HFF-Myc (cell line): ENCODE measurements at places on chromosomes 1 and 21.

DNA sequence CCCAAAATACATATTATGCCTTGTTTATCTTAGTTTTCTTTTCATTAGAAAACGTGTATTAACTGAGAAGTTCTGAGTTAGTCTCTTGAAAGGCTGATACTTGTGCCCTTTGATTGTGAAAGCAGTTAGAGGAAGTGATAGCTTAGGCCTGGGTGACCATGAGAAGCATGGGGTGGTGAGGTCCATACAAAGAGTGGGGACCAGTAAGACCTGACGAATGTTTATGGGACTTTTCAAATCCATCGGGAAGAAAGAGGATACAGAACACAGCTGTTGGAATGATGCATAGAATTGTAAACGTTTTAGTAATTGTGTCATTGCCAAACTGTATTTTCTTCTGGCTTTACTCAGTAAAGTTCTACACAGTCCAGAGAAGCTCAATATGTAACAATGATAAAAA, 259.8 kb downstream of the LMO4 start:
- no peak for DNase-seq

DNA sequence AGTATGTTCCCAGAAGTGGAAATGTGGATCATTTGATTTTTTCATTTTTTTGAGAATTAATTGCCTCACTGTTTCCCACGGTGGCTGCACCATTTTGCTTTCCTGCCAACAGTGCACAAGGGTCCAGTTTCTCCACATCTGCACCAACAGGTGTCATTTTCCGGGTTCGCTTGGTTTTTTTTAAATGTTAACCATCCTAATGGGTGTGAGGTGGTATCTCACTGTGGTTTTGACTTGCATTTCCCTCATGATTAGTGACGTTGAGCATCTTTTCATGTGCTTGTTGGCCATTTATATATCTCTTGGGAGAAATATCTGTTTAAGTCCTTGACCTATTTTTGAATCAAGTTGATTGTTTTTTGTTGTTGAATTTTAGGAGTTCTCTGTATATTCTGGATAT, 3.0 kb downstream of the COL6A2 start:
- DNase-seq = no peak

- no peak for DNase-seq
Observed at GRCh38 chr1:226388131-226388530, 19.8 kb downstream of the PARP1 start.

DNA sequence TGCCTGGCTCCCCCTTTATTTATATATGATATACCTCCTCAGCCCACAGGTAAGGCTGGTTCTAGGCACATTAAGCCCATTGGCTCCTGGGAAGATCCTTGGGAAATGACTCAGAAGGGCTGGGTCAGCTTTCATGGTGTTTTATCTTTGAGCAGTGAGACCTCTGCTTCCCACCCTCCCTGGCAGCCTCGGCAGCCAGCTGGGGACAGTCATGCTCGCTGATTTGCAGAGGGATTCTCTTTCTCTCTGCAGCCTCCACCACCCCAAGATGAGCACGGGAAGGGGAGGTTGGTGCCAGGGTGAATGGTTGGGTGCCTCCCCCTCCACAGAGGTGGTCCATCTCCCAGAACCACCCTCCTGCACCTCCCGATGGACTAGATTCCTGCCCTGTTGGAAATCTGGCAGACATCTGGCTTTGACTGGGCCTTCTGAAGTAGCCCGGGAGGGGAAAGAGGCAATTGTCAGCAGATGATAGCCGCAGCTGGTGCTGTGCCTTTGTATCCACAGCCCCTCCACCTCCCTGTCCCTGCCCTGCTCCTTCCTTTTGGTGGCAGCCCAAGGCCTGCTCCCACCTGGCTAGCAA, 24.6 kb downstream of the IER5 start:
- no peak for DNase-seq

- no peak for DNase-seq
Observed at GRCh38 chr1:103058391-103058790, 49.9 kb downstream of the COL11A1 start.

DNA sequence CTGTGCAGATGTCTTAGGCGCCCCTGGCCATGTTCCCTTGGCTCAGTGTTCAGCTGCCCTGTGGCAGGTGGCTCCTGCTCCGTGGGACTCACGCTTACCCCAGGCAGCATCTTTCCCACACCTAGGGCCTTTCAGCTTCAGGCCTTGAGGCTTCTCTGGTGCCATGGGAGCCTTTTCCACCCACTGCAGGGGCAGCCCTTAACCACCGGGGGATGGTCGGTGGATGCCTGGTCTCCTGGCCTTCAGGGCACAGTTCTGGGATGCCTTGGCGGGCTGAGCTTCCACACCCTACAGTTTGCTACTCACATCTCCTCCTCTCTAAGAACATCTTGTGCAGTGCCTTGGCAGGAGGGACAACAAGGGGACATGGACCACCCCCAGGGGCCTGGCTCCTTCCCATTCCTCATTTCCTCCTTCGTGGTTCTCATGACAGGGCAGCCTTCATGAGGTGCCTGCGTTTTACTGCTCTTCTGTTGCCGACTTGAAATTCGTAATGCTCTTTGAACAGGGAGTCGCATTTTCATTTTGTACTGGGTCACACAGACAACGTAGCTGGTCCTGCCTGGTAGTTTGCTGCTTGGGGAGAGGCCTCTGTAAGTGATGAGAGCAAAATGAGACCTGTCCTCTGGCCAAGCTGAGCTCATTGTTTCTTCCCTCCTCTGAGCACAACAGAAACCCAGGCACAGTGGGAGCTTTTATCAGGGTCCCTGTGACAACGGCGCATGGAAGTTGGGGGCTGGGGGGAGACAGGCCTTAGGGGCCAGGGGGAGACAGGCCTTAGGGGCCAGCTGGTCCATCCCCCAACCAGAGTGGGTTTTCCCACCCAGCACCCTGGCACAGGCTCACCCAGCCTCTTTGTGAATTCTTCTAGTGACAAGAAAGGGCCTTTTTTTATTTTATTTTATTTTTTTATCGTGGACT, 62.0 kb upstream of the NEK2 start:
- DNase-seq = no peak

DNA sequence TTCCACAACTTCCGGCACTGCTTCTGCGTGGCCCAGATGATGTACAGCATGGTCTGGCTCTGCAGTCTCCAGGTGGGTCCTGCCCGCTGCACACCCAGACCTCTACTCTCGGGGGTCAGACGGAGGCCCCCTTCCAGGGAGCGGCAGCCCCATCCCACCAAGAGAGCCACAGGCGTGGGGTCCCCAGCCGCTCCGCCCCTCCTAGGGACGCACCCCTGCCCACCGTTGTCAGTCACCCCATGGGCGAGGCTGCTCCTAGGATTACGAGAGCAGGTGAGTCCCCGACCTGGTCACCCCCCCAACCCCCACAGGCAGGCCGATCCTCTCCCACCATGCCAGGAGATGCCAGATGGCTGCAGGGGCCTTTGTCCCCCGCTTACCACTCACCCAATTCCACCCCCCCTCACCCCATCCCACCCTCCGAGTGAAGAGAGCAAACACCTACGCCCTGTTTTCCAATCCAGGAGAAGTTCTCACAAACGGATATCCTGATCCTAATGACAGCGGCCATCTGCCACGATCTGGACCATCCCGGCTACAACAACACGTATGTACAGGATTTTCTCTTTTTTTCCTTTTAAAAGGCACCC, 107.0 kb downstream of the PDE9A start:
- no peak for DNase-seq

DNA sequence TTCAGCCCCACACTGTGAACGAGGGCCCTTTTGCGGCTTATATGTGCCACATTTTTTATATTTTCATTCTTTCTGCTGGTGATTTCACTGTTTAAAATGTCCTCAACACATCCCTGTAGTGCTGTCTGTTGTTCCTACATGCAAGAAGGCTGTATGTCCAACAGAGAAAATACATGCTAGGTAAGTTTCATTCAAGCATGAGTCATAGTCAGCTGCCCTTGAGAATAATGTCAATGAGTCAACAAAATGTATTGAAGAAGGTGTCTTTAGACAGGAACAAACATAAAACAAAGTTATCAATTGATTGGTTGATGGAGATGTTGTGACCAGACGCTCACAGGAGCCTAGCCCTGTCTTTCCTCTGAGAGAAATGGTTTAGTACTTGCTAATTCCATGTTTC, 553.4 kb downstream of the PLPP3 start:
- no peak for DNase-seq

- DNase-seq = no peak
Observed at GRCh38 chr1:22262583-22262982, 119.7 kb upstream of the WNT4 start.

GRCh38 chr21:41973427-41973831, 19.6 kb upstream of the C2CD2 start:
- DNase-seq = no peak

DNA sequence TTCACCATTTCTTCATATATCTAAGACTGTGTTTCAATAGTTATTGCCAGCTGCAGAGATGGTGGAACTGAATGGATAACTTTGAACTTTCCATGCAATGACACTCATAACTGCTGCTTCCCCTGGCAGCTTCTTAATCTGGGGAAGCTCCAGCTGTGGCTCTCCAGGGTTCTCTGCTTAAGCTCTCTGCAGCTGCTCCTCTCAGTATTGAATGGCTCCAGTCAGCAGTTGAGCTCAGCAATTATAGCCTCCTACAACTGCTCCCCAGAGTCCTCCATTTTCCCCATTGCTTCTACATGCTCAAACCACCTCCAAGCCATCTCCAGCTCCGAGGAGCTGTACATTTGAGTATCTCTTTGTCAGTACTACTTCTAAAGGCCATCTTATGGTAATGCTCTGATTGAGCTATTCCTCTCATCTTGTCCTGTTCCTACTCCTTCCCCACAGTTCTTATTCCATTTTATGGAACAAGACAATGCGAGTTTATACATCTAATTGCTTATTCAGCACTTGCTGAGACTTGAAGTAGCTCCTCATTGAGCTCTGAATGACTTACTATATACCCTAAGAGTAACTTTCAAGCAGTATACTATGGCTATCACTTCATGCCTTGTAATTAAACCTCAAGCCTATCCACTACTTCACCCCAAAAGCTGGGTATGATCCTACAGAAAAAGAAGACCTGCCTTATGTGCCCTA, 362.4 kb downstream of the NEGR1 start:
- DNase-seq = no peak

DNA sequence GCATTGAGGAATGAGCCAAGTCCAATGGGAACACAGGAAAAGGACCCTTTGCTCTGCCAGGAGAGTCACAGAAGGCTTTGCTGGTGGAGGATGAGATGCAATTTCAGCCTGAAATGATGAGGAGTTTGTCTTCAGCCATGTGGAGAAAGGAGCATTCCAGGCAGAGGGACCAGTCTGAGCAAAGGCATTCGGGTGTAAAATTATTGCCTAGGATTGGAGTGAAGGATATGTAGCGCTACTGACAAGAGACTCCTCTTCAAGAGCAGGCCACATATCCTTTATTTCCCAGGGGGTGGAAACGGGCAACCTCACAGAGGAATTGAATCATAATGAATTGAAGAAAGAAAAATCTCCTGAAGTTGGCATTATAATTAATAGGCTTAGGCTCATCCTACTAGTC, 1.1 kb upstream of the CSF1 start:
- no peak for DNase-seq

DNA sequence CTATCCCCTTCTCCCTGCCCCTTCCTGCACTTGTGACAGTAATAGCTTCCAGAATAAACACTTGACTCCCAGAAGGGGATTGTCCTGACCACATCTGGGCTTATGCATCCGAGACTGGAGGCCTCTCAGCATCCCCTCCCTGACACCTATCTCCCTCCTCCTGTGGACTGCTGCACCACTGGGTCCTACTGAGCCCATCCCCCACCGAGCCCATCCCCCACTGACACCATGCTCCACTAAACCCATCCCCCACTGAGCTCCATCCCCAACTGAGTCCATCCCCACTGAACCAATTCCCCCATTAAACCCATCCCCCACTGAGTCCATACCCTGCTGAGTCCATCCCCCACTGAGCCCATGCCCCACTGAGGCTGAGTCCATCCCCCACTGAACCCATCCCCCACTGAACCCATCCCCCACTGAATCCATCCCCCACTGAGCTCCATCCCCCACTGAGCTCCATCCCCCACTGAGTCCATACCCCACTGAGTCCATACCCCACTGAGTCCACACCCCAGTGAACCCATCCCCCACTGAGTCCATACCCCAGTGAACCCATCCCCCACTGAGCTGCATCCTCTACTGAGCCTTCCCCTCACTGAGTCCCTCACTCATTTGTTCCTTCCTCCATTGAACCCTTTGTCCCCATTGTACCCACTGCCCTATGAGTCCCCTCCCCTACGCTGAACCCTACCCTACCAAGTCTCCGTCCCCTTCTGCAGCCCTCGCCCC, 5.6 kb downstream of the PDZK1IP1 start:
- no peak for DNase-seq

GRCh38 chr1:47796626-47797025, 200.6 kb downstream of the TRABD2B start:
- DNase-seq = no peak

DNA sequence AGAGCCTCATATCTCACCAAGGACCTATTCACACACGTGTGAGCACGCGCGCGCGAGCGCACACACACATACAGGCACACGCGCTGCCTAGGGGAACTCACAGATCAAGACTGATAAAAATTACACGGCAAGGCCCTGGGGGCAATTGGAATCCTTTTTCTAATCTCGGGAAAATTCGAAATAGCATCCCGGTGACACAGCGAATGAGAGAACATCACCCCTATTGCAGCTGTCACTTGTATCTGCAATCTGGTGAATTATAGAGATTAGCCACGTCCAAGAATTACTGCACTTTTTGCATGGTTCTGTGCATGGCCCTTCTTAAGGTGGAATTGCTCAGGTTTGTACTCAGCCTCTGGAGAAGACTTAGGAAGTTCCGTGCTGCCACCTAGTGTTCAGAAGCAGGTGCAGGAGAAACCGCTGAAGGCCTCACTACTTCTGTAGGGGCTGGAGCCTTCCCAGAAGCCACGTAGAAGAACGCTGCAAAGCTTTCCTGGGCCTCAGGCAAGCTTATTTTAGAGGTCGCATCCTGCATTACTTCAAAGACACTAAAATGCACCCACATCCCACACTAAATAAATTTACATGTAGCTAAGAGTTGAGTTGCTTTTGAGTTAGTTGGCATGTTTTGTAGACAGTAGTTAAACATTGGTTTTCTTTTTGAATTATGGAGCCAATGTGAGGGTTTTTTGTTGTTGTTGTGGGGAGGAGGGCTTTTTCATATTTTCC, 229.2 kb upstream of the CAMK1G start:
- DNase-seq = peak; percentile 81

- no peak for DNase-seq
Observed at GRCh38 chr1:241171991-241172390, 185.0 kb downstream of the RGS7 start.

GRCh38 chr1:200207711-200208126, 180.2 kb downstream of the NR5A2 start:
- no peak for DNase-seq

GRCh38 chr1:34371829-34372532, 195.3 kb downstream of the C1orf94 start:
- DNase-seq = no peak

- no peak for DNase-seq
Observed at GRCh38 chr1:87176514-87176913, 152.2 kb upstream of the LMO4 start.
